ENCODE measurements at places on chromosomes 4 and X.

- no peak for DNase-seq
Observed at GRCh38 chr4:86633854-86634253, 39.7 kb downstream of the PTPN13 start.

GRCh38 chrX:153657161-153657560, 10.2 kb downstream of the DUSP9 start:
- DNase-seq = no peak

DNA sequence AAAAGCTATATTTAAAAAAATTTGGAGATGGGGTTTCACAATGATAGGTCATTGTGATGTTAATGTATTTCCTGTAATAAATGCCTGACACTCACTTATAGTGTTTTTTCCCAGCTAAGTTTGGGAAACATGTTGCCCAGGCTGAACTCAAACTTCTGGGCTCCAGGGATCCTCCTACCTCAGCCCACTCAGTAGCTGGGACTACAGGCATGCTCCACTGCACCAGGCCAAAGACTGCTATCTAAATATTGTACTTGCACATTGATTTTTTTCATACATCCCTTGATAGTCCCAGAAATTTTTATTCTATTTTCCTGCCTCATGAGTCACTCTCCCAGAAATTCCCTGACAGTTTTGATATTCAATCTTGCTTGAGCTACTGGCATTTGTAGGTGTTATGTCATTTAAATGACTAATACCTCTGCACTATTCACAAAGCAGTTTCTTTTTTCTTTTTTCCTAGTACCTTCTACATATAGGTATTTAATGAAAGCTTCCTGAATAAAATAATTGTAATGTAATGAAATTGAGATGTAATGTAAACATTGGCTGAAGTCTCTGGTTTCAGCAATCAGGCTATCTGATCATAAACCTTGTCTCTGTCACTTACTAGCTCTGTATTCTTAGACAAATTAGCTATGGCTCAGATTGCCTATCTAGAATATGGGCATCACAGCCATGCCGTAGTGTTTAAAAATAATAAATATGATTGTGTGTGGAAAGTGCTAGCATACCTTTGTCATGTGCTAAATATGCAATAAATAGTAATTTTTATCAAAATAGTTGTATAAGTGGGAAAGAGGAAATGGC, 1973.0 kb upstream of the AGA start:
- no peak for DNase-seq

DNA sequence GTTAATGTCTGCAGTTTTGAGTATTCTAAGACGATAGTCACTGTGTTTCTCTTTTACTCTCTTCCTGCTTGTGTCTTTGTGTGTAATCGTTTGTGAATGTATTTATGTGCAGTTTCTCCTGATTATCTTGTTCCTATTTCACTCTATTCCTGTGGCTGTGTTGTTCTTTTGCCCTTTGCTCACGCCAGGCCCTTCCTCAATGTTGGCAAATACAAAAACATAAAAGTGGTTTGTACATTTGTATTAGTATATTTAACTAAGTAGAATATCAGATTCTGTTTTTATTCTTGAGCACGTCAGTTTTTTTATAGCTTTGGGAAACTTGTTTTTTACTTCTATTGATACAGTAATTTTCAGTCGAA, 107.6 kb upstream of the BMPR1B start:
- no peak for DNase-seq

DNA sequence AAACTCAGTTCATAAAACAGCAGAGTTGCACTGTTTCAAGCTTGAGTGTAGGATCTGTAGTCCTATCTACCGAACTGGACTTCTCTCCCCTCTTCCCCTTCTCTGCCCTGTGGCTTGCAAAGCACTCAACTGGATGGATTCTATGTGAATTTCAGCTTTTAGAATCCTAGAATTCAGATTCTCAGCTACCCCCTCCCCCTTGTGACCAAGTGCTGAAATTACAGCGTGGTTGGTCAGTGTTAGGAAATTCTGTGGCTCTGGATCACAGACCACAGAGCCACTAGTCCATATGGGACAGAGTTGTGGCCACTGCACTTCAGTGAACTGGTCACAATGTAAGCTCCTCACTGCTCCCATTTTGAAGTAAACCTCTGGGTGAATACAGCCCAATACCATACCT, 64.6 kb upstream of the TRPC5 start:
- DNase-seq = no peak

DNA sequence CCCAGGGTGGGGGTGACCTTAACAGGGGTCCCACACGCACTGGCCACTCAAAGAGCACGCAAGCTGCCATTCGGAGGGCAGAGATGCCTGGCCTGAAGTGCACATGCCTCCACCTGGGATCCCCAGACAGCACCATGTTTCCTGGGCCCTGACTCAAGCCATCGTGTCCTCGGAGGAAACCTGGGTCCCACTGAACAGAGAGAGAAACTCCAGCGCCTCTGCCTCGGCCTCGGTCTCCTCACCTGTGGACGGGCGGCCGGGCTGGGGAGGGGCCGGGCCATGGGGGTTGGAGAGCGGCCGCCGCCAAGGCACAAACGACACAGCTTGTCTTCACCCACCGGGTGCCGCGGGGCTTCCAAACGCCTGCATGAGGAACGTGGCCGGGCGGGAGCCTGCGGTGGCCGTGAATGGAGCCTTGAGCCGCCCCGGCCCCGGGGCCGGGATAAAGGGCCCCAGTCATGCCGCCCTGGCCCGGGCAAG, 30.0 kb upstream of the FGFR3 start:
- DNase-seq = no peak

DNA sequence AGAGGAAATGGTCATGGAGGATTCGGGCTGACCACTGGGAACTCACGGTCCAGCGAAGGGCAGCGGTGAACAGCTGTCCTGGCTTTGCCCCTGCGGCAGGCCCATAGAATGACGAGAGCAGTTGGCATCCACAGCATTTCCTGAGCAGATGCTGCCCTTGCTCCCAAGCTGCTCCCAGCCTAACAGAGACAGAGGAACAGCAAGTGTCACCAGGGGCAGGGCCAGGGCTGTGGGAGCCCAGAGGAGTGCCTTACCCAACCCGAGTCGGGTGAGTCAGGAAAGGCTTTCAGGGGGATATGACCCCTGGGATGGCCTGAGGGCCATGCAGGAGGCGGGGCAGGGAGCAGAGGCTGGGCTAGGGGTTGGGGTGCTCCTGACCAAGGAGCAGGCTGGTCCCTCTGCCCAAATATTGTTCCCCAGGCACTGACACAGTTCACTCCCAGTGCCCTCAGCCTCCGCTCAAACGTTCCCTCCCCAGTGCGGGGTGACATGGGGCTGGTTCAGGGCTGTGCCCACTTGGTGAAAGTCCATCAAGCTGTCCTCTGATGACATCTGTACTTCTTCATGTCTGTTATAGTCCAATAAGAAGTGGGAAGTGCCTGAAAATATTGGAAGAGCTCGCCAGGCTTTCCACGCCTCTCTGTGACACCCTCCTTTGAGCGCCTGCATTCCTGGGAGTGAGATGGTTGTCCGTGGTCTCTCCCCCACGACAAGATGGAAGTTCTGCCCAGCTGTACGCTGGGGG, 64.7 kb upstream of the GPR78 start:
- no peak for DNase-seq

DNA sequence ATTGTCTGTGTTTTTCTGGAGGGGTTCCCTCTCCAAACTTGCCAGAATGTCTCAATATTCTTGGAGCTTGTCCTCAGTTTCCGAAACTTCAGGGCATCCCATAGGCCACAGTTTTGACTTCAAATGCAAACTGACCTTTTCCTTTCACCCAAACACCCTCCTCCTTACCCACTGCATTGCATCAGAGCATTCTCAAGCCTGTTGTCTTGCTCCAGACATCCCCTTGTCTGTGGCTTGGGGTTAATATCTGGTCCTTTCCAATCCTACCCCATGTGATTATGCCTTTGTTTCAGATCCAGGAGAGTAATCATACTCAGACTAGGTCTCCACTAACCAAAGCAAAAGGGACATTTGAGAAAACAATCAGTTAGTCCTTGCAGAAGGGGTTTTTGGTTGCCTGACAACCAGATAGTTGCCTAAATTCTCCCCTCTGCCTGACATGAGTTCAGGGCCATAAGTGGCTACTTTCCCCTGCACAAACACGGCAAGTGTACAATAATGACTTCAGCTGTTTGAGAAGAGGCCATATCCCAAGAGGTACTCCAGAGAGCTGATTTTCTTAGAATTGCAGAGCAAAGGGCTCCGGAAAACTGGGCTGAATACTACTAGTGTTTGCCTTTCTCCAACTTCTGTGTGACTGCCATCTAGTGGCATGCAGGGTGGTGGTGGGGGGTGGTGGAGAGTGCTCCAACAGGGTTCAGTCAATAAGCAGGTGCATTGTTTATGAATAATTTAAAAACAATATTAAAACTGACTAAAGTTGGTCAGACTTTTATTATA, 130.2 kb downstream of the CHRDL1 start:
- no peak for DNase-seq

- DNase-seq = no peak
Observed at GRCh38 chrX:96729053-96729452, 44.4 kb downstream of the DIAPH2 start.

DNA sequence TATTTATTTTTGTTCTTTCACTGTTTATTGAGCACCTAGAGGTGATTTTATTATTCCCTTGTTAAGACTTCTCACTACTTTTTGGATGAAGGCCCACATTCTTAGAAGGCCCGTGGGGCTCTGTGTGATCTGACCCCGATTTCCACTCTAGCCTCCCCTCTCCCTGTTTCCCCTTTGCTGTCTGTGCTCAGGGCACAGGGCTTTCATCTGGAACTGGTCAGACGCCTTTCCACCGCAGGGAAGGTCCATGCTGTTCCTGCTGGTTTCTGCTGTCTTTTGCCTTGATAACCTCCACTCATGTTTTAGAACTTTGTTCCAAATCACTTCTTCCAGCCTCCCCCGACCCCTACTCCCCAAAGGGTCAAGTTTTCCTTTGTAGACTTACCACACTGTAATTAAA, 31.3 kb upstream of the ANAPC4 start:
- no peak for DNase-seq

DNA sequence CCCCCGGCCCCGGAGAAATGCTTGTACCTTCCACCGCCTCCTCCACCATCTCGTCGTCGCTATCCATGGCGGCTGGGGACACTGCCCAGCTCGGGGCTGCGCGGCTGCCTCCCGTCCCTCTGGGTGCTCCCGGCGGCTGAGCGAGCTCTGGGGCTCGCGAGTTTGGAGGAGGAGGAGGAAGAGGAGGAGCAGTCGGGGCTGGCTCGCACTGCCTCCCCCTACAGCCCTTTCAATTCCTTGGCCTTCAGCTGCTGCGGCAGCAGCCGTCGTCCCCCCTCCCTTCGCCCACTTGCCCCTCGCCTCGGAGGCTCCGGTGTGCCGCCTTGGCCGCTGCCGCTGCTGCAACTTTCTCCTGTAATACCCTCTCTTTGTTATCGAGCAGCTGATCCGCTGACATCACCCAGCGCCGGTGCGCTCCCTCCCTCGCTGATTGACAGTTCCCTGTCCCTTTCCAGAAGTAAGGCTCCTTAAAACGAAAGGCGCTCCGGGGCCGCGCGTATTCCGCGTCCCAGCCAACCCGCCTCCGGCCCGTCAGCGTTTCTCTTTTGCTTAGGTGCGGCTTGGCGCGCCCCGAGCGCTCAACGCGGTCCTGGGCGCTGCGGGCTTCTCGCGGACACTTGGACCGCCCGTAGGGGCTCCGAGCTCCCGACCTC, at the start of gene SETD7:
TSS of gene SETD7 (minus strand) at position 149 of the 653 bp plus-strand sequence. CDS start at position 67, 82 bp downstream.
- DNase-seq = no peak

DNA sequence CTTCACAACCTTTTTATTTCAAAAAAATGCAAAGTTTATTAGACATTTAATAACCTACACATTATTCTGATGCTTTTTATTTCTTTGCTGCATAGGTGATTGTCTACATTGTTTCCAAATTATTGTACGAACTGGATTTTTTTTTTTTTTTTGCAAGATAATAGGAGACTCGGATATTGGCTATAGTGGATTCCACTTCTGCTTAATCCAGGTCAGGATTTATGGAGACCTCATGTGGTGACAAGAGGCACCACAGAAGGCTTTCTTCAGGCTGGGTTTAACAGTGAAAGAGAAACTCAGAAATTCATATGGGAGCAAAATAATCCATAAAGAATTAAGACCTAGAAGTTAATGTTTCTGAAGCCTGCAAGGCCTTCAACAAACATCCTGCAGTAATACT, 2.4 kb upstream of the SLIT2 start:
- no peak for DNase-seq

DNA sequence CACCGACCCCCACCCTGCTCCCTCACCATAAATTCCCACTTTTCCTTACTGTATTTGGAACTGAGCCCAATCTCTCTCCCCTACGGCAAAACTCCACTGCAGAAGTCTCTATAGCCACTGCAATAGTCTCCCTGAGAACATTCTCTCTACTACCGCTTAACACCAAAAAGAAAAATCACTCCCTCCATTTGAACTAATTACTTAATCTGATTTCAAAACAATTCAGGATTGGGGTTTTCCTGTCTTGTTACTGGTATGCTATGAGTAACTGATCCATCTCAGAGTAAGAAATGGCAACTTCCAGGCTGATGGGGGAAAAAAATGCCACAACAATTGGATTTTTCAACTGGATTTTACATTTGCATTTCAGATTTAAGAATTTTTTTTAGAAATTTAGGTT, 5.8 kb downstream of the PAPSS1 start:
- DNase-seq = no peak

- DNase-seq = no peak
Observed at GRCh38 chr4:57109411-57109846, 756 bp downstream of the IGFBP7 start.

- no peak for DNase-seq
Observed at GRCh38 chr4:121449416-121449815, 68.6 kb upstream of the QRFPR start.

DNA sequence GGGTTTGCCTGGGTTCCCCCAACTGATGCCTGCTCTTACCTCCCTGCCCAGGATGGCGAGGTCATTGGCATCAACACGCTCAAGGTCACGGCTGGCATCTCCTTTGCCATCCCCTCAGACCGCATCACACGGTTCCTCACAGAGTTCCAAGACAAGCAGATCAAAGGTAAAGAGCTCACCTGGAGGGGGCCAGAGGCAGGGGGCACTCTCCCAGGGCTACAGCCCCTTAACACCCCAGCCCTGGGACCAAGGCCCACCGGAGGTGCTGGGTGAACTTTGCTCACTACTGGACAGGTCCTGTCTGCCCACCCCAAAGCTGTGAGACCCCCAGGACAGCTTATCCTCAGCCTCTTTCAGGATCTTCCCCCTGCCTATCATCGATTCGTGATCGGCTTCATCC, 24.5 kb downstream of the HTRA3 start:
- no peak for DNase-seq
